Stimulated activated CD4-positive, alpha-beta T cell treated with anti-CD3 and anti-CD28 coated beads, Interleukin-2, amount 100 ng/mL, for 48 hours (primary cell): ENCODE measurements at places on chromosomes 5 and 9.

DNA sequence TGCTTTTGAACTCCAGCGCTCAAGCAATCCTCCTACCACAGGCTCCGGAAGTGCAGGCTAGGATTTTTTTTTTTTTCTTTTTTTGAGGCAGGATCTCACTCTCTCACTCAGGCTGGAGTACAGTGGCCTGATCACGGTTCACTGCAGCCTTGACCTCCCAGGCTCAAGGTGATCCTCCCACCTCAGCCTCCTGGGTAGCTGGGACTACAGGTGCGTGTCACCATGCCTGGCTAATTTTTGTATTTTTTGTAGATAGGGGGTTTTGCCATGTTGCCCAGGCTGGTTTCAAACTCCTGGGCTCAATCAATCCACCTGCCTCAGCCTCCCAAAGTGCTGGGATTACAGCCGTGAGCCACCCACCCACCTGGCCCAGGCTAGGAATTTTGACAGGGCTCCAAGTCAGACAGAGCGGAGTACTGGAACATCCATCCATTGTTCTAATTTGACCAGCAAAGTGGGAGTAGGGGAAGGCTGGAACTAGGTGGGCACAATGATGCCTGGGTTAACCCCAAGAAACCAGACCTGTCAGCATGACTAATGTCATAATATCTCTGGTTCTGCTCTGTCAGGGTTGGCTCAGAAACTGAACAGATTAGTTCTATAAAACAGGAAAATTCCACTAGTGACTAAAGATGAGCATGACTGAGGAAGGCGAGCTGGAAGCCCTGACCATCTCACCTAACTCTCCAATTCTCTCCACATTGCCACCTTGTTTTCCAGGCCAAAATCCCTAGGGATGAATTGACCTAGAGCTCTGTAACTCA lies 9.2 kb downstream of the ZBTB5 start:
- no peak for DNase-seq

- no peak for DNase-seq
Observed at GRCh38 chr5:29276371-29276770, 1917.1 kb upstream of the CDH6 start.

- no peak for DNase-seq
Observed at GRCh38 chr9:11086561-11086960, 473.8 kb upstream of the PTPRD start.

- DNase-seq: no peak
Observed at GRCh38 chr9:130026583-130027340, 16.2 kb downstream of the FNBP1 start.

DNA sequence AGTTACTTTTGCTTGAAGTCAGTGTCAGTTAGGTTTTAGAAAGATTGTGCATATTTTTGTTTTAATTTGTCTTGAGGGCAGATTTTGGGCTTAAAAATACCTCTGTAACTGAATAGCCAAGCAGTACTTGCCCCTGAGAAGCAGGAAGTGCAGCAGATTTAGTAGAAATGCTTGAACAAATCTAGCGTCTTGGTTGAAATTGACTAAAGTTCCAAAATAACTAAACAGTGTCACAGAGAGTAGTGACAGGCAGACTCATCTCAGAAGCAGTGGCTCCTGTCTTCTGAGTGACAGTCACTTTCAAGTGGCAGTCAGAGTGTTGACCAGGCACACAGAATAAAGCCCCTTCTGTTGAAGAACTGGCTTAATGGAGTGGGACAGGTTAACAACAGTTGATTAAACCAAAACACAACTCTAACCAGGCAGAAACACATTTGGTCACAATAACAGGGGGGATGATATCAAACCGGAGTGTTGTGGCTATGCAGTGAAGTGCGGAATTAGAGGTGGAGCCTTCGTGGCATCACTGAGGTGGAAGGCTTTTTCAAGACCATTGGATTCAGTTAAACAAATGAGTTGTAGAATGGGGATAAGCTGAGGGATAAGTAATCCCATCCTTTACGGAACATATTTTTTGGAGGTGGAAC lies 29.1 kb downstream of the TRIO start:
- no peak for DNase-seq

DNA sequence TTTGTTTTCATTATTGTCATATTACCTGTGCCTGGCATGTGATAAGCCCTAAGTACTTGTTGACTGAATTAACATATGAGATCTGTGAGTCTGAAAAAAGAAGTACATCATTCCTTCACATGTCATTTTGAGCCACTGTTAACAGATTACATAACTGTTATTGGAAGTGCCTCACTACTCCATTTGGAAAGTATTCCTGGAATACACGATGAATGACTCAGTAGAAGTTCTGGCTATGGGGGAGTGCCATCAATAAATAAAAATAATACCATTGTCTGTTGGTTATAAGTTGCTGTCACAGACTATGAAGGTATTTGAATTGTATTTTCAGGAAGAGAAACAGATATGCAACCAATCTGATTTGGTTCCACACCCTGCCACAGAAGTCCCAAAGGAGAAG lies 12.9 kb downstream of the NIPSNAP3B start:
- no peak for DNase-seq

GRCh38 chr9:137213160-137214060 lies 7.9 kb downstream of the NDOR1 start:
- DNase-seq: no peak

DNA sequence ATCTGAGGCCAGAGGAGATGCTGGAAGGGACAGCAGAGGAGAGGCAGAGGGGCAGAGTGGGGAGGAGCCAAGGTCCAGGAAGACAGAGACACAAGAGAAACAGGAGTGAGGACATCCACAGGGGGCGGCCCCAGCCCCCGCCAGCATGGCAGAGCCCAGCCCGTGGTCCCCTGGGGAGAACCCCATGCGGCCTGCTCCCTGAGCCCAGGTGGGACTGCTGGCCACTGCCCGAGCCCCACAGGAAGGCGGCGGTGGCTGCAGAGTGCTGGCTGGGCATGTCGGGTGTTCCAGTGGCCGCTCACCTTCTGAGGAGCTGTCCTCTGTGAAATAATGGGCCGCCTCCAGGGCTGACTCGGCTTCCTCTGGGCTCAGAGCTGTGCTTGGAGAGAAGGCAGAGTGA lies 8.9 kb upstream of the MRNIP start:
- DNase-seq: no peak

DNA sequence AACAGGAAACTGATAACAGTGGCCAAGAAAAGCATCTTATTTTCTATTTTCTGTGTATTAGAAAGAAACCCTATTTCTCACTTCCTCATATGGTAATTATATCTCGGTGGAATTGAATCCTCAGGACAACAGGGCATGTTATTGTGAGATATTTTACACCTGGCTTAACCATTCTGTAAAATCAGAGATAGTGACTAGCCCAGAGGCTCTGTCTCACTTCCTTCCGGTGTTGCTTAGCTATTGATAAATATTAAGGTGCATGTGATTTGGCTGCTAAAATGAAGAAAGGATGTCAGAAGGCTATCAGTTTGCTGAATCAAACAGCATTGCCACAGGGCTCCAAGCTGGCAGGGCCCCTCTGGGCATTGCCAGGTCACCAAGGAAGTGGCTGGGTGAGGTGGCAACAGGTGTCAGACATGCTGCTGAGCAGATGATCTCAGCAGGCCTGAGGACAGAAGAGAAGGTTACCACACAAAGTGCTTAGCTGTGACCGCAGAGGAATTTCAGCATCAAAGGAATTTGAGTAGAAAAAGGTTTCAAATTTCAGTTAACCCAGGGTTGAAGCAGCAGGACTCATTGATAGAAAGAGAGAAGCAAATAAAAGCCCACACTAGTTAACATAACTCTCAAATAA lies 330.7 kb downstream of the PDE4D start:
- DNase-seq: no peak

GRCh38 chr5:131988601-131989000 lies 22.9 kb downstream of the ACSL6 start:
- DNase-seq: no peak

GRCh38 chr9:108158236-108158995 lies 668.8 kb upstream of the KLF4 start:
- no peak for DNase-seq

- no peak for DNase-seq
Observed at GRCh38 chr9:130275156-130275555, 9.6 kb downstream of the HMCN2 start.

- no peak for DNase-seq
Observed at GRCh38 chr9:113794721-113795120, 81.4 kb upstream of the ZNF618 start.

- DNase-seq: peak; percentile 22
Observed at GRCh38 chr9:121286973-121287741, 19.2 kb downstream of the GSN start.

DNA sequence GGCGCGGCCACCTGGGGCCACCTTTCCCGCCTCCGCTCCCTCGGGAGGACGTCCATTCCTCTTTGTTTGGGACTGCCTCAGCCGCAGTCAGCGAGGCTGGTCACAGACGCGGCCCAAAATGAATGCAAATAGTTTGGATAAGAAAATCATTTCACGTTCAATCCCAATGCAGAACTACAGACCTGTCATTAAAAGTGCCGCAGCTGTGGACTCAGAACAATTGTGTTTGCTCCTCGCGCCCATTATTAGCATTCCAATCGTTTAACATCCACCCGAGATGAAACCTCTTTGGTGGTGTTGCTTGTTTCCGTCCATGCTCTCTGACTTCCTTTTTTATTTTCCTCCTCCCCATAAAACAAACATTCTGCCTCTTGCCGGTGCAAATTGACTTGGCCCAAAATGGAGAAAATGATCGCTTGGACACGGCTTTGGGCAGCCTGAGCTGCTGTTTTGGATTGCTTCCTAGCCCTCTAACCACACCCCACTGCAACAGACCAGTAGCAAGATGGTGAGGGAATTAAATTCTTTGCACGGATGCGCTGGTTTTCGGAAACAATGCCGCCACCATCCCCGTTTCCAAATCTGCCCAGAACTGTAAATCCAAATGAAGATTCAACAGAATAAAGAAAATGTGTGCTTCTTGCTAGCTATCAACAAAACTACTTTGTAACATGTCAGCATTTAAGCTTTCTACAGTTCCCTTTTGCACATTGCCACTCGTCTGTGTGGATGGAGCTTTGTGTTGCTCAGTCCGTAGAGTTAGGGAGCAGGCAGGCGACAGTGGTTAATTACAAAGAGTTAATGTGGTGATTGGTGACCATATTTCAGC lies 784 bp downstream of the NLN start:
- DNase-seq: no peak

DNA sequence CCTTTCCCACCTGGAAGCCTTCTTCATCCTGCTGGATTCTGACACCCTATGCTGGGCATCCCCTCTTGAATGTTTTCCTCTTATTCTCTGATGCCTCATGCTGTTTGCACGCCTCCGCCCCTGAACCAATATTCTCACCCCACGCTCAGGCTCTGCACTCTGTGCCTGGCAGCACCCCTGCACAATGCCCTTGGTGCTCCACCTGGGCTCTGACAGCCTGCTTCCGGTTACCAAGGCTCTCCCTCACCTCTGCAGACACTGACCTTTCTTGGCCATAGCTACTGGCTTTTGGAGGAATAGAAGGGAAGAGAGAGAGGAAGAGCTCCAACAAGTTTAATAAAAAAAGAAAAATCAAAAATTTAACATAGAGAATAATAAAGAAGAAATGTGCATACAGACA lies 108.7 kb upstream of the SHB start:
- no peak for DNase-seq

- DNase-seq: no peak
Observed at GRCh38 chr9:11352612-11353011, 739.8 kb upstream of the PTPRD start.

- DNase-seq: no peak
Observed at GRCh38 chr5:10838038-10838437, 77.0 kb upstream of the DAP start.

GRCh38 chr5:16897284-16897704 lies 38.8 kb downstream of the MYO10 start:
- no peak for DNase-seq

DNA sequence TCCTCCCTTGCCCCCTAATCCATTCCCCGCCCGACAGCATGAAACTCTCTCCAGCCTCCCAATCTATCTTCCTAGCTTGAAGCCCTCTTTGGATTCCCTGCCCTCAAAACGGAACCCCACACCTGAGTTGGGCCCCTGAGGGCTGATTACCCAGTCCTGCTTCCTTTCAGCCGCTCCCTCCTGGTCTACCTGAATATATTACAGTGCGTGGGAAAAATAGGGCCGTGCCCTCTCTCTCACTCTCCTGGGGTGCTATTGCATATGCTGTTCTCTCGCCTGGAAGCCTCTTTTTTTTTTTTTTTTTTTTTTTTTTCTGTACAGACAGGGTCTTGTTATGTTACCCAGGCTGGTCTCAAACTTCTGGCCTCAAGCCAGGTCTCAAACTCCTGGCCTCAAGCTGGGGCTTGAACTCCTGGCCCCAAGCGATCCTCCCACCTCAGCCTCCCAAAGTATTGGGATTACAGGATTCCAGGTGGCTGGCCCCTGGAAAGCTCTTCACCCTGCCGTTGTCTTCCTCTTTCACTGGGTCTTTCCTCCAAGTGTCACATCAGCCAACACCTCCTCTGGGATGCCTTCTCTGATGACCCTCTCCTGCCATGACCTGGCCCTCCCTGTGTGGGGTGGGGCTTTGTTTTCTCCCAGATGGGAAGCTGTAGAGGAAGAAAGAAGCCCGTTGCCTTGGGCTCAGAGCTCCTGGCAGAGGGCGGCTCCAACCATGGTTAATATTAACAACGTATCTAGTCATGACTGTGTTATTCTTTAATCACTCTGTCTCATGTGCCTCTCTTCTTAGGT lies 8.2 kb downstream of the DNM1 start:
- DNase-seq: no peak

DNA sequence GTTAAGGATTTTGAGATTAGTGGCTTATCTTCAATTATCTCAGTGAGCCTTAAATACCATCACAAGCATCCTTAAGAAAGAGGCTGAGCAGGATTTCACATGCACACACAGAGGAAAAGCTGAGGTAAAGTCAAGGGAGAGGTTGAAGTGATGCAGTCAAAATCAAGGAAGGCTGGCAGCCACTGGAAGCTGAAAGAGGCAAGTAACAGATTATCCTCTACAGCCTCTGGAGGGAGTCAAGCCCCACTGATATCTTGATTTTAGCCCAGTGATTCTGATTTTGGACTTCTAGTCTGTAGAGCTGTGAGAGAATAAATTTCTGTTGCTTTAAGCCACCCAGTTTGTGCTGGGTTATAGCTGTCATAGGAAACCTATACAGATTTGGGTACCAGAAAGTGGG lies 80.1 kb downstream of the ANKRD31 start:
- DNase-seq: no peak

DNA sequence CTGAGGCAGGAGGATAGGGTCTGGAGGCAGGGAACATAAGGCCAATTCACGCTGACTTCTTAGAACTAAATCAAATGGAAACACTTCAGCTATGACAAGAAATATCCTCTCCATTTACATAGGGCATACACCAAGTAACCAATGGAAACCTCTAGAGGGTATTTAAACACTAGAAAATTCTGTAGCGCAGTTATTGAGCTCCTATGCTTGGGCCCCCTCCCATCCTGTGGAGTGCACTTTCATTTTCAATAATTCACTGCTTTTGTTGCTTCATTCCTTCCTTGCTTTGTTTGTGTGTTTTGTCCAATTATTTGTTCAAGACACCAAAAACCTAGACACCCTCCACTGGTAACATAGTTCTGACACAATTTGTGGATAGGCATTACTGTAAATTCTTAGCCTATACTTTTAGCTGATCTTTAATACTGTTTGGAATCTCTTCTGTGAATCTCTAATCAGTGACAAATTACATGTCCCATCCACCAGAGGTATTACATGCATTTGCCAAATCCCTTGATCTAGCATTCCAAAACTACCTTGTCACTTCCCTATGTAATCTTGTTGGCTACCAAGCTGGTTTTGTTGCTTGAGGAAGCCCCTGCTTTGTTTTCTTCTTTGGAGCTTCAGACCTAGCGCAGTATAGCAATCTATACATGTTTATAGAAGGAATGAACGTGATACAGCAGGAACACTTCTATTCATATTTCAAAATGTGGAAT lies 61.6 kb downstream of the ST8SIA4 start:
- DNase-seq: no peak
